ENCODE measurements at places on chromosomes 4 and X.
A peak's percentile ranks its signal among the peaks of the same experiment; 100 is the strongest.

DNA sequence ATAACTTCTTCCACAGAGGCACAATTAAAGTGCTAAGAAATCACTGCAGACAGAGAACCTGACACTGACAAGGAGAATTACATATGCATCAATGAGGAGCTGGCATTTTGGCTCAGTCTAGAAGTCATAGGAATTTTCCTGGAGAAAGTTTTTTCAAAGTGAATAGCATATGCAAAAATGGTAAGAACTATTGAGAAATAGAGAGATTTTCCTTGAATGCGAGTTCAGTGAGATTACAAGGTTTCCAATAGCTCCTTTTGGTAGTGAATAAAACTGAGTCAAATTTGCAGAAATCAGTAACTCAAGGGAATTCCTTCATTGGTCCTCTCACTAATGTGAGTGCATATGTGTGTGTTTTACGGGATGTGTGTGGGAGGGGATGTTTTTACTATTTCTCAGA lies 557.5 kb downstream of the PPARGC1A start:
- no peak for DNase-seq

GRCh38 chrX:129559783-129560182 lies 19.7 kb downstream of the OCRL start:
- DNase-seq = no peak

DNA sequence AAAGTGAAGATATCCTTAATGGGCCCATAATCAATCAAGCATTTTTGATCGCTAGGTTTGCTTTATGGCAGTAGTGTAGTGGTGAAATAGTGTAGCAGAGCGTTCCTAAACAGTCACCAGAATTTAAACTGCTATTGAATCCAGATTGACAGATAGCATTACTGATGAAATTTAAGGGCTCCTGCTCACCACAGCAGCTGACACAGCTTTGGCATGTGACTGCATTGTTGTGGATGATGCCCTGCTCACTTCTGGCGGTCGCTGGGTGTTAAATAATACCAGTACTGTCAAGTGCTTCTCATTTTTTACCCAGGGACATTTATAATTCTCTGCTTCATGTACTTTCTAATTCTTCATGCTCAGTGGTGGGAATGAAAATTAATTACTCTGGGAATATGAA lies 102.0 kb upstream of the ARHGAP24 start:
- DNase-seq = no peak

- DNase-seq = no peak
These were observed 89.3 kb upstream of the GPR34 start for GRCh38 chrX:41599507-41599906.

GRCh38 chrX:132958091-132958703 lies at the start of gene HS6ST2:
Gene HS6ST2 (minus strand): TSS chrX:132958629.
- DNase-seq = no peak

- no peak for DNase-seq
These were observed 308.8 kb downstream of the ZNF674 start for GRCh38 chrX:46236411-46236810.

DNA sequence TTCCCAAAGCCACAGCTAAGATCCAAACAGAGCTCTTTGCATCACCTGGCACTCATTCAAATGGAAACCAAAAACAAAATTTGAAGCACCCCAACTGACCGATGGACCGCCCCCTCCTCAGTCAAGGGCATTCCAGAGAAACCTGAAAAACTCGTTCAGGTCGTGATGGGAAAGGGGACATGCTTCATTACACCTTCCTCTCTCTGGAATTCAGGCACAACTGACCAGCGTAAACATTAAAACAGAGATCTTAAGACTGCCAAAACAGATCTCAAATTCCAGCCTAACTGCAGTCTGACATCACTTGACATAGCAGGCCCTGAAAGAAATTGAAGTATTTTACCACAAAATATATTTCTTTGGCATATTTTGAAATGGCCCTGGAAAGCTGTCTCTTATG lies 28.5 kb downstream of the PTTG2 start:
- DNase-seq = peak; percentile 47

DNA sequence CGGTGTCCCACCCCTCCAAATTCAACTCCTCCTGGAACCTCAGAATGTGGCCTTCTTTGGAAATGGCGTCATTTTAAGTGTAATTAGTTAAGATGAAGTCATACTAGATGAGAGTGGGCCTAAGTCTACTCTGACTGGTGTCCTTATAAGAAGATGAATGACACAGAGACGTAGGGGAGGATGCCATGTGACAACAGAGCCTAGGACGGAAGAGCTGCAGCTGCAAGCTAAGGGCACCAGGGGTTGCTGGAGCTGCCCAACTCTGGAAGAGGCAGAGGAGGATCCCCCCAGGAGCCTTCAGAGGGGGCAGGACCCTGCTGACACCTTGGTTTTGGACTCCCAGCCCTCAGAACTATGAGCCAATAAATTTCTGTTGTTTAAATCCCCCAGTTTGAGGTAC lies 115.1 kb downstream of the STK32B start:
- no peak for DNase-seq

GRCh38 chr4:26782168-26782829 lies 78.3 kb upstream of the STIM2 start:
- DNase-seq = no peak

DNA sequence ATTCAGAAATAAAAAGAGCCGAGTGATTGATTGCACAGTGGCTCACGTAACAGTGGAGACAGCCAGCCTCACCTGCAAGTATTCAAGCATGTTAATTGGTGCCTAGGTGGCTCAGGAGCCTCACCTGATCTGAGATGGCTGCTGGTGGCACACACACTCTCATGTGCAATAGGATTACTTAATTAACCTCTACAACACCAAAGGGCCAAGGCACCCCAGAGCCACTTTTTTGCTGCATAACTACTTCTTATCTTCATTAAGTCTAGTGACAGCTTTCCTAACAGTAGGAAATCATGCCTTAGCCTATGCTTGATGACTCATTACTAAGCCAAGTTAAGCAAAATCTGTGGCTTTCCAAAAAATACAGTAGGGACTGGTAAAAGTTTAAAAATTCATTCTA lies 117.3 kb upstream of the NOCT start:
- peak; percentile 37 for DNase-seq

DNA sequence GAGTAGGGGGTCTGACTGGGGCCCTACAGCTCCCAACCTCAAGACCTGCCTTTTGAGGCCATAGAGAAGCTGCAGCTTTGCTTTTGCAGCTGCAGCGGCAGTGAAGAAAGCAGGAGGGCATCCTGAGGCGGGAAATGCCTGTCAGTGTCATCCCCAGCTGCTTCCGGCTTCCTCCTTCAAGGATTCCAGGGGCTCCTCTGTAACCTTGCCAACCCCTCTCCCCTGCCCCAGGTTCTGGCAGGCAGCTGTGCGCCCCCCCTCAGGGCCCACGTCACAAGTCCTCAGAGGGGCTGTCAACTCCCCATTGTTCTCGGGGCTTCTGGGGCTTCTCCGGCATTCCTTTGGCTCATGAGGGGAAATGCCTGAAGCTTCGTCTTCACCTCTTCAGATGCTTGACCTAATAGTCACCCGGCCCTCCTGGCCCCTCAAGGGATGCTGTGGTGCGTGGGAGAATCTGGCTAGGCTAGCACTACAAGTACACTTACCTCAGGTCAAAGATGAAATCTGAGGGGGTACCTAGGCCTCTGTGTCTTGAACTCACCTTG lies 31.9 kb downstream of the APLN start:
- no peak for DNase-seq

DNA sequence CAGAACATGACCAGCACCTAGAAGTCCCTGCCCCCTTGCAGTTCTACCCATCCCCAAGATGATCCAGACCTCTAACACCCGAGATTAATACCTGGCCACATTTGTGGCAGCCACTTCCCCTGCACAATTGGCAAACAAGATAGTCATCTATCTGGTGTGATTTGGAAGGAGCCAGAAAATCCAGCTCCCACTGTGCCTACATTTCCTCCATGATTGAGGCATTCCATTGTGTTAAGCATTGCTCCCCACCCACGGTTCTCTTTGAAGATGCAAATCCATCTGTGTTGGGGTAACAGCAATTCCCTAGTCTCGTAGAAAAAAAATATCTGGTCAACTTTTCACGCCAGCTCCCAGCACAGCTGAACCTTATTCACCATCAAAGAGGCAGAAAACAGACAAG lies 405.0 kb downstream of the BCOR start:
- no peak for DNase-seq

- DNase-seq = no peak
These were observed 1.1 kb downstream of the MSL3 start for GRCh38 chrX:11759172-11759460.

- no peak for DNase-seq
These were observed 33.2 kb upstream of the OCIAD2 start for GRCh38 chr4:48939785-48940184.

GRCh38 chrX:150365051-150365989 lies 2.2 kb downstream of the MAMLD1 start:
- peak; percentile 8 for DNase-seq

DNA sequence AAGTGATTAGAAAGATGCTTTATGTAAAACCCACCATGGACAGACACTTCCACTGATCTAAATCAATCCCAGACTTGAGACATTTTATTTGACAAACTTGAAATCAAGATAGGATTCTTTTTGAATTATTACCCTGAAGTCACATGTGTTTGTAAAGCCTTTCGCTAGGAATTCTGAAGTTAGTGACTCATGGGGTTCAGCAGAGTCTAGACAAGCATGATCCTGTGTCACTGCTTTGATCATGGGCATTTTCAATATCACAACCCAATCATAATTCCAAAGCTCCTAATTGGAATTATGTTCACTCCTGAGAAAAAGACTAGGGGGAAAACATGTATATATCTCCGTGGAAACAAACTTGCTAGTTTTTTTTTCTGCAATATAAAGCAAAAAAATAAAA lies 67.5 kb upstream of the BMP3 start:
- DNase-seq = no peak

GRCh38 chr4:7411896-7412553 lies 22.7 kb downstream of the PSAPL1 start:
- DNase-seq = no peak

DNA sequence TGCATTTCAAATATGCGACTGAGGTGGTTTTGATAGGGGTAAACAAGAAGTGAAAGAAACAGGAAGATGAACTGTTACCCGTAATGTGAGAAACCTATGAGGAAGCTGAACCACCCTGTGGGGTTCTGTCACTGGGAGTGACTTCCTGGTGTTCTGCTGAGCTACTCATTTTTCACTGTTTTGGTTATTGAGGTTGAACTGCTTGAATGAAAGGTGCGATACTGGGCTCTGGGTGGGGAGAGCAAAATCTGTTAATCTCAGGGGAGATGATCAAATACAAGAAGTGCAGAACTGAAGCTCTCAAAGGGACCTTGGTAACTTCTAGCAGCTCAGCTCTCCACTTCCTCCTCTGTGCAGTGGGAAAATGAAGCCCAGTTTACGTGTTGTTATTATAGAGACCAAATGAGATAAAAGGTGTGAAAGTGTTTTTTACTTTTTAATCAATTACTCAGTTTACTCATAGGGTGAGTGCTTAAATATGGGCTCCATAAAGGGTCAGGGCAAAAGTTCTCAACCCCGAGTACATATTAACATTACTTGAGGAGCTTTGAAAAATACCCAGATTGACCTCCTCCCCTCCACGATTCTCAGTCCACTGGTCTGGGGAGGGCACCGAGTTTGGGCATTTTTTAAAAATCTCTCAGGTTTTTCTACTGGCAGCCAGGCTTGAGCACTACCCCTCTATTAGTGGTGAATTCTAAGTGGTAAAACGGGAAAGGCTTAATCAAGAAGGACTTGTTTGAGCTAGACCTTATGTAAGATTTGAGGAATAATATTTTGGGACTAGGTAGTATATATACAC lies 66.7 kb downstream of the COQ2 start:
- no peak for DNase-seq

DNA sequence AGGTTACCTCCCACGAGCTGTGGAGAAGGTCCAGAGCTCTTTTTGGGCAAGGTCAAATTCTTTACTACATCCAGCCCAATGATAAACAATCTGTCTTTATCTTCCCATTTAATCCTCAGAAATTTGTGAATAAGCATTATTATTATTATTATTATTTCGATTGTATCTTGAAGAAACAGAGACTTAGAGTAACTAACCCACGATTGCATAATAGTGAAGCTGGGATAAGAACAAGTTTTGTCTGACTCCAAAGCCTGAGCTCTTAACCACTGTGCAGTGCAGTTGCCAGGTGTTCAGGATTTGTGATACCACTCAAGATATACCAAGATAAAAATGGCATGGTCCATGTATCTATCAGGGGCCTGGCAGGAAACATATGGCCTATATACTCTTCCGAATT lies 166.5 kb upstream of the LDB2 start:
- no peak for DNase-seq
